ENCODE measurements at places on chromosomes 7 and 10.

- no peak for DNase-seq
Measured at GRCh38 chr7:14825912-14826311, 76.6 kb downstream of the DGKB start.

GRCh38 chr10:59176241-59177030 is at the start of gene PHYHIPL:
PHYHIPL (plus strand) TSS chr10:59176643; CDS start chr10:59176854, 211 bp downstream.
- no peak for DNase-seq

- DNase-seq: no peak
Measured at GRCh38 chr7:2212906-2213305, 19.8 kb downstream of the MAD1L1 start.

DNA sequence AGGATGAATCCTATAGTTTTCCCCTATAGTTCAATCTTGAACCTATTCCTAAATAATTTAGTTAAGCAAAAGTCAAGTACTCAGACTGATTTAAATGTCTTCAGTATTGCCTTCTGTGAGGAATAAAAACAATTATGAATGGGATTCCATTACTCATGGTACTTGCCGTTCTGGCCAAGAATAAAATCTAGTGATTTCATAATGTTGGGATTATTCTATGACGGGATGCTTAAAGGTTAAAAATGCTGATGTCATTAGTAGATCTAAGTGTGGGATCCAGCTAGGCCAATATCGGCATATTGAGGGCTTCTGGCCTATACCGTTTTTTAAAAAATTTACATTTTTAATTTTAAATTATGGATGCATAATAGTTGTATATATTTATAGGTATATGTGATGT is 5.3 kb downstream of the BPGM start:
- no peak for DNase-seq

- no peak for DNase-seq
Measured at GRCh38 chr7:102239206-102239820, 47.4 kb upstream of the SH2B2 start.

DNA sequence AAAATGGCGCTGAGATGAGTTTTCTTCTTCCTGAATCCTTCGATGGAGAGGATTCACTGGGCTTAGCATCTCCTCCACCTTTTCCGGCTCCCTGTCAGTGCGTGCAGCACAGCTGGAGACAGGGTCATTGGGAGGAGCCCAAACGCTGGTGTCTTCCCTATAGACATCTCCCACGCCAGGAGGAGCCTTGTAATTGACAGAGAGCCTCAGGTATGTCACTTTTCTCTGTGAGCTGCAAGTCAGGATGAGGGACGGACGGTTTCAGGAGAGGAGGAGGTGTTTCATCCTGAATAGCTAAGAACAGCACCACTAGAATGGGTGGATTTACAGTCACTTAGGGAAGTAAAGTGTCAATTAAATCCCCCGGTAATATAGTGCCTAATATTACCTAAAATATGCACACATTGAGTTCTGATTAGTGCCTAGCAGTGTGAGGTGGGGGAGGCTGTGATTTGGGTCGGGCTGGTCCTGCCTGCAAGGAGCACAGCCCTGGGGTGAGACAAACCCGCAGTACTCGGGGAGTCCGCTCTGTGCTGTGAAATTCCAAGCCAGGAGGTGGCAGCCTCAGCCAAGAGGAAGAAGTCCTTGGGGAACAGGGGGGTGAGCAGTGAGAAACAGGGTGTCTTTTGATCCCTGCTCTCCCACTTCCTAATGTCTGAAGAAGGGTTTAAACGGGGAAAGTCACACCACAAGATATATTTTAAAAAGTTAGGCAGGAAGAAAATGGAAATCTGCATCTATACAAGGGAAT is 28.2 kb downstream of the IL15RA start:
- DNase-seq: no peak

GRCh38 chr7:7662527-7662926 is 22.0 kb downstream of the UMAD1 start:
- no peak for DNase-seq

DNA sequence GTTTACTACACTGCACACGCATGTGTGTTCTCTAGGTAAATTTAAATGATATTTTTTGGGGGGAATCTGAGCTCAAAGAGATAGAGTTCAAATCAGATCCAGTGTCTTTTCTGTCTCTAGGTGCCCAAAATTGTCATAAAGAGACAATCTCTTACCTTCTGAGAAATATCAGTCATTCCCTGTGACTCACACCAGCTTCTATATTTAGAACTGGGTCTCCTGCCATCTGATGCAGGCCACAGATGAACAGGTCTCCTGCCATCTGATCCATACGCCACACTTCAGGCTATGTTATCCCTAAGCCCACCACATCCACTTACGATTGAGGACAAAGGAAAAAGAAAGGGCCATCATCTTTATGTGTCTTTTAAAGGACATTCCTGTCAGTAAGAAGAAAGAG is 136.3 kb upstream of the LAMB4 start:
- no peak for DNase-seq

DNA sequence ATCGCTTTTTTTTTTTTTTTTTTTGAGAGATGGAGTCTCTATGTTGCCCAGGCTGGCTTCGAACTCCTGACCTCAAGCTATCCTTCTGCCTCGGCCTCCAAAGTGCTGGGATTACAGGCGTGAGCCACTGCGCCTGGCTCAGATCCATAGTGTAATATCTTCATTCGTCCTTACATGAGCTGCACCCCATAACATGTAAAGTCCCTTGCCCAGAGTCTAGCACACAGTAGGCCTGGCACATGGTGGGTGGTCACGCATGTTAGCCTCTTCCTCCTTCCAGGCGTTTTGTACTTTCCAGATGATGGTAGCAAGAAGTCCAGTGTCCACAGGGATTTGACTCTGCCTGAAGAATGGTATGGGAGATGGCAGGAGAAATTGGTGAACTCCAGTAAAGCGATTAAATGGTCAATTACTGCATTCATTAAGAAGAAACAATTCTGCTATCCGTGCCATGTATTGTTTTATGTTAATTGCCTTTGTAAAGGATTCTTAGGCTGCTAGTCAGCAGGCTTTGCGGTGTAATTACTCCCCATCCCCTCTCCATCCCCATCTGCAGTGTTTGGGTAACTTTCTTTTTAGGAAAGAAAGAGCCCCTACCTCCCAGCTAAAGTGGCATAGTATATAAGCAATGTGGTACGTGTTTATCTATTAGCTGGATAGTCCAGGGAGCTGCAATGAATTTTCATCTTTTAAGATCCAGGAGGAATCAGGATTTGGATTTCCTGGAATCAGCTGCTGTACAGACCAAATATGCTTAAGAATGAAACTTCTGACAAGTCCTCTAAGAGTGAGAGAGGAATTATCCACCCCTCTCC is 1.2 kb downstream of the TPST1 start:
- DNase-seq: no peak

DNA sequence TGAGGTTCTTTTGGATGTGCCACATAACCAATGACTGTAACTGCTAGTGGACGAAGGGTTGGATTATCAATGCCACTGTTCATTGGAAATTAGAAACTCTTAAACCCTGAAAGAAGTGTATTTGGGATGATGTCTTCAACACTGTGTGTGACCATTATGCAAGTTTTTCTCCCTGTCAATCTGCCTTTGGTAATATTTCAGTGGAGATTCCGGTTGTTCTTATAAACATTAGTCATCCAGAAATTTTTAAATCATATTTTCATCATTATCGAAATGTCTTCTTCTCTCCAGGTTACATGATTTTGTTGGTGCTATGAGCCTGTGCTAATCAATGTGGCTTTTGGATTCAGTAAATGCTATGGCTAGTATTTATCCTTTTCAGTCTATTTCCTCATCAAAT is 61.7 kb upstream of the KLF6 start:
- DNase-seq: no peak

DNA sequence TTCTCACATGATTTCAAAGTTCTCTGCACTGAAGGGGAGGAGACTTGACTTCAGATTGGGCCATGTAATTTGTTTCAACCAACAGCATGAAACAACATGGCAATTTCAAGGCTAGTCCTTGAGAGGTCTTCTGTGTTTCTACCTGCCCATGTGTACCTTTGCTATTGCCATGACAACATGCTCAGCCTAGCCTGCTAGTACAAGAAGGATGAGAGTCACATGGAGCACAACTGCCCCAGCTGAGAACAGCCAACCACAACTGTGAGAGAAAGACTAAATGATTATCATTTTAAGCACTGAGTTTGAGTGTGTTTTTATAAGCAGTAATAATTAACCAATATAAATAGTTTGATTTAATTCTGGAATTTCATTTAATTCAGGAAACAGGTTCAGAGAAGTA is 41.9 kb downstream of the ANKMY2 start:
- DNase-seq: no peak

Measured in SW 1271 (cell line).